Activated CD8-positive, alpha-beta T cell treated with anti-CD3 and anti-CD28 coated beads, Interleukin-2, amount 10 ng/mL, durations not matched to agents 7 days and 5 days (primary cell): ENCODE measurements at places on chromosomes 3 and 15. TPM values are rescaled to one million over a fixed set of nuclear protein-coding genes. Genes with fewer than 3 reads are reported as not detected.

ALDH1A2 gene
- total RNA-seq = not detected

RIOX2 gene
- 27.9 TPM for total RNA-seq

- no peak overlapping the region for H3K27ac ChIP-seq
- no peak overlapping the region for H3K4me3 ChIP-seq
- H3K36me3 ChIP-seq = peaks cover 8% of the 10 kb centered on the region
- peak; percentile 50 for DNase-seq
- no peaks in the 10 kb centered on the region for H3K27me3 ChIP-seq
- peaks cover 11% of the 10 kb centered on the region for H3K4me1 ChIP-seq
Measured at GRCh38 chr3:197186887-197187588, 111.4 kb downstream of the DLG1 start.

GRCh38 chr3:169607949-169608348 lies 55.6 kb downstream of the MECOM start:
- H3K4me1 ChIP-seq = no peaks in the 10 kb centered on the region
- no peak for DNase-seq
- H3K36me3 ChIP-seq = no peaks in the 10 kb centered on the region
- no peak overlapping the region for H3K4me3 ChIP-seq
- no peak overlapping the region for H3K27ac ChIP-seq
